ENCODE measurements at places on chromosomes 2 and 18.
A peak's percentile ranks its signal among the peaks of the same experiment; 100 is the strongest.

- H3K4me1 ChIP-seq, result peaks cover 3% of the 10 kb centered on the region
- H3K27ac ChIP-seq, result no peak overlapping the region
- no peaks in the 10 kb centered on the region for H3K36me3 ChIP-seq
- H3K4me3 ChIP-seq, result no peak overlapping the region
- H3K27me3 ChIP-seq, result peaks cover 4% of the 10 kb centered on the region
- DNase-seq, result no peak
Observed at GRCh38 chr2:9336576-9337314, 86.6 kb downstream of the ITGB1BP1 start.

DNA sequence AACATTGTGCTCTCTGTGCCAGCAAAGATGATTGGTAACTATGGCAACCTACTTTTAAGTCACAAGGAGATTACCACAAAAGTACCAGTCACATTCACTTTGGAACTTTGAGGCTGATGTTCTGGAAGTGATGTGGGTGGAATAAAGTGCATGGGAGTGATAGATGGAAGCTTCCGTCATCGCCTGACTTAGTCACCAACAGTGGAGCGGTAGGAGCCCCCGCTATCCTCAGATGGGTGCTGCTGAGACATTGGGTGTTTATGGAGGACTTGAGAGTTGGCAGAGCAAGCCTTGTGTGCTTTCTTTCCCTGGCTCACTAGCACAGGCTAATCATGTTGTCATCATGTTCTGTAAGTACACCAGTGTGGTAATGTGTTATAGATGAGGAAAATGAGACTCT is 4.6 kb downstream of the PPP1R7 start:
- H3K27ac ChIP-seq, result peak overlapping the region; percentile 56
- no peaks in the 10 kb centered on the region for H3K27me3 ChIP-seq
- H3K4me1 ChIP-seq, result peaks cover 45% of the 10 kb centered on the region
- peak; percentile 72 for DNase-seq
- H3K4me3 ChIP-seq, result no peak overlapping the region

DNA sequence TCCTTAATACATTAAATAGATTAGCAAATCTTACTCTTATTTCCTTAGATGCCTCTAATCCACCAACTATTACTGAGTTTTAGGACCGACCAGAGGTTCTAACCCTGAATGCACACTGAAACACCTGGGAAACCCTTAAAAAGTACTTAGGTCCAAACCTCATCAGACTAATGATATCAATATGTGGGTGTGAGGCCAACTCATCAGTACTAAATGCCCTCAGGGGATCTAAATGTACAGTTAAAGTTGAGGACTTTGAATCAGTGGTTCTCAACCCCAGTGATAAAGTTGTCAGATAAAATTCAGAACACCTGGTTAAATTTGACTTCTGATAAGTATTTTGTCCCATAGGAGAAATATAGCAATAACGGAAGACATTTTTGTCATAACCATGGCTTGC is 20.9 kb downstream of the MMADHC start:
- H3K36me3 ChIP-seq, result peaks cover 21% of the 10 kb centered on the region
- no peak for DNase-seq
- no peaks in the 10 kb centered on the region for H3K27me3 ChIP-seq
- H3K27ac ChIP-seq, result no peak overlapping the region

- peak; percentile 62 for DNase-seq
- H3K4me3 ChIP-seq, result no peak overlapping the region
- no peaks in the 10 kb centered on the region for H3K36me3 ChIP-seq
- H3K27me3 ChIP-seq, result no peaks in the 10 kb centered on the region
Observed at GRCh38 chr2:198054299-198054698, 249.9 kb downstream of the PLCL1 start.

DNA sequence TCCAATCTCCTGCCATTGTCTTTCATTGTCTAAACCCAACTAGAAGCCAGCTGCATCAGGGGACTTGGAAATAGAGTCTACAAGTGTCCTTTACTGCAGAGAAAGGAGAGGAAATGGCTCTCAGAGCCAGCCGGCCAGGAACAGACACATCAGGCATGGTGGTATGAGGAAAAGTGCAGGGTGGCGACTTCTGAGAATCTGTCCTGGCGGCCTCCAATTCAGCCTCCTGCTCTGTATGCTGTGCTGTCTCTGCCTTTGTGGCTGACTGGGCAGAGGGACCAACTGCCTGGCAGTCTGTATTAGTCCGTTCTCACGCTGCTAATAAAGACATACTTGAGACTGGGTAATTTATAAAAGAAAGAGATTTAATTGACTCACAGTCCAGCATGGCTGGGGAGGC is 36.8 kb upstream of the AQP4 start:
- H3K27ac ChIP-seq, result no peak overlapping the region
- H3K4me3 ChIP-seq, result no peak overlapping the region
- H3K36me3 ChIP-seq, result no peaks in the 10 kb centered on the region
- H3K4me1 ChIP-seq, result no peaks in the 10 kb centered on the region
- H3K27me3 ChIP-seq, result no peaks in the 10 kb centered on the region

- H3K4me1 ChIP-seq, result no peaks in the 10 kb centered on the region
- no peaks in the 10 kb centered on the region for H3K27me3 ChIP-seq
- no peak for DNase-seq
- H3K27ac ChIP-seq, result no peak overlapping the region
- no peak overlapping the region for H3K4me3 ChIP-seq
Observed at GRCh38 chr2:222568865-222569264, 87.0 kb downstream of the FARSB start.

DNA sequence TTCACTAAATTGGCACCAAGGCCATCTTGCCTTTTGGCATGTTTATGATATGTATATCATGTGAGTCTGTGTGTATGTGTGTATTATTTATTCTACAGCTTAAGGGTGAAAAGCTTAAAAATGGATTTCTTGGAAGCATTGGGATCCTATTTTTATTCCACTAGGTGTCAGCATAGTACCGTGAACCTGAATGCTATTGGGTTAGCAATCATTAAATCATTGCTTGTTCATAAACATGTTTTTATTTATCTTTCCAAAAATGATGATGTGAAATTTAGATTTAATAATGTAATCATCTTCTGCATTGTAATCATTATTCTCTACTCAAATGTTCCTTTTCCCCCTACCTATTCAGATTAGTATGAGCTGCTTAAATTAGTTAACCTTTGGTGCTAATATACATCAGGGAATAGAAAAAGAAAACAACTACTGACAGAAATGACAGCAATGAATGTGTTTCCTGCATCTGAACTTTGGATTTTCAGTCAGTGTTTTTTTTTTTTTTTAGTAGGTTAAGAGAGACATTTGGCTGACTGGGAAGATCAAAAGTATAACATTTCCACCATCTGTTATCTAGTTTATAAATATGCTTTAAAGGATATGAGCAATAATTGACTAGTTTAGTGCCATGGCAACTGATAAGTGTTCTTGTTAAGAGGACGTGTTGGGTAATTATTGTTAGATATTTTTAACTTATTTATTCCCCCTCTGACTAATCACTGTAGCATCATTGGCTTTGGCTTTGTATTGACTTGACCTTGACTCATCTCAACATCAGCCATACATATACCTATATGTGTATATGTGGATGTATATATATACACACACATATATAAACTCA is 14.1 kb upstream of the ZSWIM2 start:
- H3K27ac ChIP-seq, result no peak overlapping the region
- H3K27me3 ChIP-seq, result no peaks in the 10 kb centered on the region
- H3K36me3 ChIP-seq, result no peaks in the 10 kb centered on the region
- no peaks in the 10 kb centered on the region for H3K4me1 ChIP-seq

GRCh38 chr2:240736281-240737250 is 44.9 kb downstream of the AQP12A start:
- H3K36me3 ChIP-seq, result no peaks in the 10 kb centered on the region
- peaks cover 6% of the 10 kb centered on the region for H3K4me1 ChIP-seq
- H3K27me3 ChIP-seq, result peaks cover 1% of the 10 kb centered on the region
- DNase-seq, result no peak
- H3K27ac ChIP-seq, result no peak overlapping the region

DNA sequence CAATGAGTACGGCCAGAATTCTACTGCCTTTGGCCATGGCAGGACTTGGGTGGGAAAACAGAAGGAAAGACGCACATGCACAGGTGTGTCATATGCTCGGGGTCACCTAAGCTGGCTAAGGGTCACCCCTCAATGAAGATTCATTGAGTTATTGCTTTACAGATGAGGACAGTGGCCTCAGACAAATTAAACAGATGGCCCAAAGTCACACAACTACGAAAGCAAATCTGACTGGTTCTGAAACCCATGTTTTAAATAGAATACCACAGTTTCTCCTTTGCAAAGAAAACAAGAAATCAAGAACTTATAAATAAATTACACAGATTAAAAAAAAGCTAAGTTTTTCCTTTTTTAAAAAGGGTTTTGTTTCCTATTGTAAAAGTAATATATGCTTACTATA is 70.5 kb downstream of the ID2 start:
- H3K4me3 ChIP-seq, result no peak overlapping the region
- H3K4me1 ChIP-seq, result no peaks in the 10 kb centered on the region
- no peak for DNase-seq
- H3K36me3 ChIP-seq, result peaks cover 14% of the 10 kb centered on the region
- H3K27me3 ChIP-seq, result no peaks in the 10 kb centered on the region

DNA sequence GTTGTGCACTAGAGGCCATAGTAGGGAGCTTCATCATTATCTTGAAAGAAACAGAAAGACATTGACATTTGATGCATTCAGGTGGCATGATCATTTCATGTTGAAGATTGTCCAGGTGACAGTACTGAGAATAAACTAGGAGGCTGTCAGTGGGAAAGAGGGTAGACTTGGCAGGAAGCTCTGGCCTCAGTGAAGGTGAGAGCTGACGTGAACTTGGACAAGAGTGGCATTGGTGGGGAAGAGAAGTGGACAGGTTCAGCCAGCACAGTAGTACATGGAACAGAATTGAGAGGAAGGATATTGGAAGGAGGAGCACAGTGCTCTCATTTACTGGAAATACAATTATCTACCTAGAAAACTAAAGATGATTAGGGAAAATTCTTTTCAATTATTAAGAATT is 245.2 kb downstream of the CYRIA start:
- H3K27me3 ChIP-seq, result no peaks in the 10 kb centered on the region
- no peak overlapping the region for H3K27ac ChIP-seq
- H3K4me1 ChIP-seq, result no peaks in the 10 kb centered on the region

DNA sequence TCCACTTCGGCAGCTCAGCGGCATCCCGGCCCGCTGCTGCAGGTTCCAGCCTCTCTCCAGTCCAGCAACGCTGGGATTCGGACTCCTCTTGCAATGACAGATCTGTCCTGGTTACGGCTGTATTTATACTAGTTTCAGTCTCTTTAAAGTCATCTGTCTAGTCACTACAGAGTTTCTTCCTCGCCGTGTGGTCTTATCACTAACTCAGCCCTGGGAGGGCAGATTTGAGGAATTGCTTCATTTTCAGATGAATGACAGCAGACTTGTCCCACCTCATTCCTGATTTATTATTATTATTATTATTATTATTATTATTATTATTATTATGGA is 2.2 kb downstream of the KLHL29 start:
- no peak for DNase-seq
- peak overlapping the region; percentile 66 for H3K4me3 ChIP-seq
- no peaks in the 10 kb centered on the region for H3K36me3 ChIP-seq
- peaks cover 62% of the 10 kb centered on the region for H3K27me3 ChIP-seq
- peaks cover 14% of the 10 kb centered on the region for H3K4me1 ChIP-seq

DNA sequence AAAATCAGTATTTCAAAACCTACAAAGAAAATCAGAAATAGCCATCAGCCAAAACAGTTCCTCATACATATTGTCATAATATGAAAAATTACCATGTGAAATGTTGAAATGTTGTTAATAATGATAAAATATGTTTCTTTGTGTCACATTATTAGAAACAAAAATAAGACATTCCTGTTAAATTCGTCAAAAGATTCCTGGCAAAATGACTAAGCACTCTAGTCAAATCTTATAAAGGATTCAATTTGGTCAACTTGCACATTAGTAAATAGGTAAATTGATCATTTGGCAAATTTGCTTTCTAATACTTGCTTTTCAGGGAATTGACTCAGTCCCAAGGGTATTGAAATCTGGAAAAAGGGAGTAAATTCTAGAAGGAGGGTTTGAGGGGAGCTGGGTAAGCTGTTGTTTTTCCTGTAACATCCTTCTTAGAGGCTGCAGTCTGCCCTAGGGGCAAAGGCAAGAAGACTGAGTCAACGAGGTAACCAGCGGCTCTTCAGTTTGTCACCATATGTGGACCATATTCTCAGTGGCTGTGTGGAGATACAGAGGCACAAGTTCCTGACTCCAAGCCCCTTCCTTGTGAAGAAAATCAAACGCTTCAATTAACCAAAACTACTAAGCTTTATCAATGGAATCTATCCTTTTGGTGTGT is 482.3 kb downstream of the TNS1 start:
- no peaks in the 10 kb centered on the region for H3K27me3 ChIP-seq
- no peaks in the 10 kb centered on the region for H3K4me1 ChIP-seq
- no peak overlapping the region for H3K4me3 ChIP-seq
- no peaks in the 10 kb centered on the region for H3K36me3 ChIP-seq
- DNase-seq, result no peak

GRCh38 chr2:215425021-215425782 is 10.7 kb downstream of the FN1 start:
- peaks cover 25% of the 10 kb centered on the region for H3K27me3 ChIP-seq
- H3K4me1 ChIP-seq, result no peaks in the 10 kb centered on the region
- H3K27ac ChIP-seq, result no peak overlapping the region

GRCh38 chr18:33183136-33183535 is 257.4 kb downstream of the CCDC178 start:
- H3K27ac ChIP-seq, result no peak overlapping the region
- no peak for DNase-seq
- H3K4me3 ChIP-seq, result no peak overlapping the region
- no peaks in the 10 kb centered on the region for H3K36me3 ChIP-seq

- H3K4me3 ChIP-seq, result no peak overlapping the region
- H3K27ac ChIP-seq, result no peak overlapping the region
- DNase-seq, result no peak
- H3K27me3 ChIP-seq, result no peaks in the 10 kb centered on the region
- H3K4me1 ChIP-seq, result peaks cover 44% of the 10 kb centered on the region
Observed at GRCh38 chr2:238009563-238009962, 42.7 kb downstream of the UBE2F start.

GRCh38 chr2:7031547-7032245 is 114.5 kb downstream of the RNF144A start:
- peaks cover 14% of the 10 kb centered on the region for H3K36me3 ChIP-seq
- no peaks in the 10 kb centered on the region for H3K27me3 ChIP-seq
- no peak overlapping the region for H3K27ac ChIP-seq
- H3K4me3 ChIP-seq, result no peak overlapping the region
- H3K4me1 ChIP-seq, result peaks cover 9% of the 10 kb centered on the region
- DNase-seq, result peak; percentile 56

GRCh38 chr2:225649274-225649673 is 249.8 kb downstream of the NYAP2 start:
- H3K27ac ChIP-seq, result no peak overlapping the region
- H3K27me3 ChIP-seq, result peaks cover 2% of the 10 kb centered on the region
- no peaks in the 10 kb centered on the region for H3K4me1 ChIP-seq
- H3K4me3 ChIP-seq, result no peak overlapping the region
- DNase-seq, result no peak

GRCh38 chr2:100041946-100042345 is 100.4 kb downstream of the AFF3 start:
- no peak overlapping the region for H3K4me3 ChIP-seq
- H3K27ac ChIP-seq, result no peak overlapping the region
- no peak for DNase-seq
- no peaks in the 10 kb centered on the region for H3K4me1 ChIP-seq

- no peak overlapping the region for H3K4me3 ChIP-seq
- H3K36me3 ChIP-seq, result no peaks in the 10 kb centered on the region
- peaks cover 5% of the 10 kb centered on the region for H3K27me3 ChIP-seq
- no peak overlapping the region for H3K27ac ChIP-seq
- DNase-seq, result no peak
Observed at GRCh38 chr2:127901339-127902056, 15.7 kb upstream of the AMMECR1L start.

Measured in activated CD4-positive, alpha-beta memory T cell treated with anti-CD3 and anti-CD28 coated beads for 36 hours (primary cell).